Left ventricle myocardium inferior (tissue), 1 donor: ENCODE measurements at places on chromosomes 13 and 19. TPM values are rescaled to one million over a fixed set of nuclear protein-coding genes. Genes with fewer than 3 reads are reported as not detected.

Gene INAFM1
- total RNA-seq: 12.2 TPM

Gene ERICH4
- not detected for total RNA-seq

Gene ISOC2
- total RNA-seq: 52.6 TPM

Gene LIN7B
- 23.4 TPM for total RNA-seq

Gene BABAM1
- total RNA-seq: 72.7 TPM

Gene PSG3
- not detected for total RNA-seq

Gene ZNF563
- 4.5 TPM for total RNA-seq

Gene AMER2
- not detected for total RNA-seq

Gene CNN1
- 133 TPM for total RNA-seq

Gene TYROBP
- 26.2 TPM for total RNA-seq

Gene PSMD8
- 349 TPM for total RNA-seq

Gene NLRP7
- not detected for total RNA-seq

Gene TMEM238
- 0.69 TPM for total RNA-seq

Gene KCNC3
- 2.6 TPM for total RNA-seq

GRCh38 chr19:13729859-13730258 lies 34.5 kb upstream of the MRI1 start:
- no peak for DNase-seq

- no peak for DNase-seq
Observed at GRCh38 chr13:110774051-110774450, 60.6 kb downstream of the ING1 start.

GRCh38 chr19:10044390-10044789 lies 31.1 kb downstream of the RDH8 start:
- no peak for DNase-seq

GRCh38 chr13:33483471-33483870 lies 197.9 kb upstream of the STARD13 start:
- DNase-seq: no peak

DNA sequence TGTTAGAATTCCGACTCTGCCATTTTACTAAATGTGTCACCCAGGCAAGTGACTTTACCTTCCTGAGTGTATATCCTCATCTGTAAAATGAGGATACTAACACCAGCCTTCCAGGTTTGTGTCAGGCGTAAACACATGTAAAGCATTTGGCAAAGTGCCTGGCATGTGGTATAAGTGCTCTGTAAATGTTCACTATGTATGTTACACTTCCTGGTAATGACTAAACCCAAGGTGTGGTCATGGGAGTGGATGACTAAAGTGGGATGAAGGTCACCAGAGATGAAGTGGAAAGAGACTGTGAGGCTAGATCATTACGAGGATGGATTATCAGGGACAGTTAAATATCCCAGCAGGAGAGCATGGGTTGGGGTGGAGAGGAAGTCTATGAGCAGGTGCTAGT lies 25.6 kb downstream of the DEDD2 start:
- no peak for DNase-seq

DNA sequence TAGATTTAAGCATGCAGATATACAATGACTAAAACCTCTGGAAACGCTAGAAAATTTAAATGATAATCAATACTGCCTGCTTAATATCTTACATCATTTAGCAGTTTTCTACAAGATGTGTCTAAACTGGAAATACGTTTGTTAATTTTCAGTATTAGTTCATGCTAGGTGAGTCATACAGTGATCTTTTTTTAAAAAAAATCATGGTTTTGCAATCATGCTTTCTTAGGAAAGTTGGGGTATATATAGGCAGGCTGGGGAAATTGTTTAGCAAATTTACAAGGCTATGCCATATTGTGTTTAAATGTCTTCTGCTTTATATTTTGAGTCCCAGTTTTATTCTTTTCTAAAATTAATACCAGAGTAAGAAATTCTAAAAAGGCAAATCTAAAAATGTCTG lies 245.4 kb upstream of the SPRY2 start:
- no peak for DNase-seq

GRCh38 chr13:110353339-110353977 lies 46.4 kb downstream of the COL4A2 start:
- no peak for DNase-seq

DNA sequence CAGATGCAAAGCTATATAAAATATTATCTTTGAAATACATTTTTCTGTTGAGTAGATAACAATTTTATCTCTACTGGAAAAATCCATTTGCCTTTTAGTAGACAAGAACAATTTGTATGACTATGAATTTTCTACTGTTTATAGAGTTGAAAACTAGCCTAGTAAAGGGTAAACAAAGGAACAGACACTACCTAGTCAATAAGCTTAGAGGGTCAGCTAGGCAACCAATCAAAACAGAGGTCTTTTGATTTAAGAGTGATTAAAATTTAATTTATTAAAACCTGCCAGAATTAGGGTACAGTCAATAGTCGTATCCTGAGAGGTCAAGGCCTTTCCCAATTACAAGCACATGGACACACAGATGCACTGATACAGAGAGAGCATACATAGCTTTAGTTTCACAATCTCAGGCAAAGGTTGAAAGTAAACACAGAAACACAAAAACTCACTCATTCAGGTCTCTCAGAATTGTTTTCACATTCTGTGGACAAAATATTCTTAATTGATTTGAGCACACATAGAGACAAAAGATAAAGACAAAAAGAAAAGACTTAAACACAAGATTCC lies 24.5 kb upstream of the GPC6 start:
- DNase-seq: no peak

DNA sequence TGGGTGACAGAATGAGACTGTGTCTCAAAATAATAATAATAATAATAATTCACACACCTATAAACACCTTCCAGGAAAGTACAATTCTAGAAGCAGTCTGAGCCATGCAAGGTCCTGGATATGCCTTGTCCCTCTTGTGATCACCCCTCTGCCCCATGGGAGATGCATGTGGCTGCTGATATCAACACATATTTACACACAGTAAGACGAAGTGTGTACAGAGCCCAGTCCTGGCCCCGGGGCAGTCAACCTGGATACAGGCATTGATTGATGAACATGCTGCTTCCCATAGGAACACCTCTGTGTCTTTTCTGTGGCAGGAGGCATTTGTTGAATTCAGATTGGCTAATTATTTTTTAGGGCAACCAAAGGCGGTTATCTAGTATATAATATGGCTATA lies 3.2 kb downstream of the SULT2A1 start:
- no peak for DNase-seq

GRCh38 chr13:46380242-46380641 lies 6.8 kb downstream of the RUBCNL start:
- no peak for DNase-seq

DNA sequence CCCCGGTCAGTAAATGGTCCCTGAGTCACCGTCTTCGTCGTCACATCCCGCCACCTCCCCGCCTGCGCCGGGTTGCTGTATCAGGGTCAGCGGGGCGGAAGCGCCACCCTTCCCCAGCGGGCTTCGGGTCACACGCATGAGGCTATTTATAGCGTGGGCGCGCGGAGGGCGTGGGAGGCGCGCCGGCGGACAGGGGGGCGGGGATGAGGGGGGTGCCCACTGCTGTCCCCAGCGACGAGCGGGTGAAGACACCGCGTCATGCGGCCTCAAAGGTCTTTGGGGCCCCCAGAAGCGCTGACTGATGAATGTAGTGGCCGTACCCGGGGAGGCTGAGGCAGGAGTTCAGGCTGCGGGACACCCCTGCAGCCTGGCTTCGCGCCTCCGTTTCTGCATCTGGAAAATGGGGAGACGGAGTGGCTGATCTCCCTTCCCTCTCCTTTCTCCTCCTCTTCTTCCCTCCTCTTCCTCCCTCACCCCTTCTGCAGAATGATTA lies 7.9 kb downstream of the UNC13A start:
- peak; percentile 82 for DNase-seq

DNA sequence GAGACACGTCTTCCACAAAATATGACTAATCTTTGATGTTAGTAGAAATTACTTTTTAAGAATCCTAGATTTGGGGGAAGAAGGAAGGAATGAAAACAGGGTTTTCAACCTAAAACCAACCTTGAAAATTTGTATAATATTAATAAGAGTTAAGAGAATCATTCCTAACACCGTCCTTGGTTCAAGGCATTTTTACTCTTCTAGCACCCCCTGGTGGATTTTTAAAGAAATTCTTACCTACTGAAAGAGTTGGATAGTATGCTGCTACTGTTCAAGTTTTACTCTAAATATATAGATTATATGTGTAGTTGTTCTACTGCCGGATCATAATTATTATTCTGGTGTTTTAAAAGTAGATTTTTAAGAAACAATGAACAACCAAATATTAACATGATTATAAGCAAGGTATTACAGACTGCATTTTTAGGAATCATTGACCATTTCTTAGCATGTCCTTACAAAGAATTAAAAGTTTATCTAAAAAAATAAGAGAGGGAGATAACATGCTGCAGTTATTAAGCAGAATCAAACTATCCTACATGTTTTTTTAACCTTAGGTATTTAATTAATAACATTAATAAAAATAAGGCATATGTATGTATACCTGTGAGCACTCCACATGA lies 7.4 kb upstream of the SLITRK6 start:
- no peak for DNase-seq

GRCh38 chr13:72145383-72145782 lies 278.4 kb upstream of the DACH1 start:
- DNase-seq: no peak

DNA sequence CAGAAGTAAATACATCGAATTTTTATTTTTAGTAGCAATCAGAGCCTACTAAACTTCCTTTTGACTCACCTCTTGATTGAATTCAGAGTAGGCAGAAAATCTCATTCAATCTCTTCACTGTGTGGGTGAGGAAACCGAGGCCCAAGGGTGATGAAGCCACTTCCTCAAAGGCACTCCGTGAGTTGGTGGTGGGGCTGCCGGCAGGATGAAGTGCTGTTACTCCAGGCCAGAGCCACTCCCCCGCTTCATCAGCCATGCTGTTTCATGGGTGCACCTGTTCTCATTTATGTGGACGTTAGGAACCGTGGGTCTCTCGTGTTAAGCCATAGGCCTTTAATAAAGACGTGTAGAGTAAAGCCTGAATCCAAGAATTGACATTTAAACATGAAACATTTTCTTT lies 13.2 kb downstream of the ING1 start:
- no peak for DNase-seq

- no peak for DNase-seq
Observed at GRCh38 chr19:45467115-45467455, 711 bp upstream of the FOSB start.

GRCh38 chr19:34837262-34837661 lies 64.2 kb upstream of the ZNF599 start:
- peak; percentile 74 for DNase-seq

- DNase-seq: no peak
Observed at GRCh38 chr13:29454931-29455481, 140.5 kb downstream of the SLC7A1 start.

- peak; percentile 88 for DNase-seq
Observed at GRCh38 chr19:13849991-13850909, 26.7 kb upstream of the NANOS3 start.

GRCh38 chr13:98571955-98572662 lies 4.8 kb downstream of the STK24 start:
- DNase-seq: no peak

DNA sequence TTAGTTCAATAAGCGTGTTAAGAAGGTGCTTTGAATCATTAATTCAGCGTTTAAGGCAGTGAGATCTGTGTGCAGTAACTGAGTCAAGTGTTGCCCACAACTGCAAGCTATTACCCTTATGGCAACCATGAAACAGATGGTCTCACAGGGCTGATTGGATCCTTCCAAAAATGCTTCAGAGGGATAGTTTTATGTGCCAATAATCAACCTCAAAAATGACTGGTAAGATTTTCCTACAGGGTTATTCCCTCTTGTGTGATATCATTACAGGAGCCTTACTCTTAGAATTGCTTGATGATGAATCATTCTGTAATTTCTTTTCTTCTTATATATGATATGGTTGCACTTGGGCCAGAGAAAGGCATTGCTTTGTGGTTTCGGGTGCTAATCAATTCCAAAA lies 1299.2 kb upstream of the ATXN8OS start:
- DNase-seq: no peak

GRCh38 chr13:101465877-101466276 lies 13.4 kb downstream of the ITGBL1 start:
- no peak for DNase-seq

GRCh38 chr13:52405767-52406494 lies at the start of gene THSD1:
Gene THSD1 (minus strand): TSS chr13:52406172. CDS start chr13:52402600, 3,572 bp downstream.
- peak; percentile 84 for DNase-seq

DNA sequence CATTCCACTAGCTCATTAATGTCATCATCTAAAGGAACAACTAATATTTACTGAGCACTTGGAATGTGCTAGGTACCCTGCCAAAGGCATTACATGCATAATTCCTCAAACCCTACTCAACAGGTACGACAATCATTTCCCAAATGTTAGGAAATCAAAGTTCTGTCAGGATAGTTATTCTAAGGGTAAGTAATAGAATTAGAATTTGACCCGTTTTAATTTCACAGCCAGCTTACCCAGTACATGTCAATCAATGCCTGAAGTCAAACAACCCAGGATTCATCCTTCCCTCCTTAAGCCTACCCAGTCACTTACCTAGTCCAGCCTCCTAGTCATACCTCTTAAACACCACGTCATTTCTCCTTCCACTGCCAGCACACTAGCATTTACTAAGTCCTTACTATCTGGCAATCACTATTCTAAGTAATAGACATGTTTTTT lies 2.4 kb downstream of the LNX2 start:
- no peak for DNase-seq

DNA sequence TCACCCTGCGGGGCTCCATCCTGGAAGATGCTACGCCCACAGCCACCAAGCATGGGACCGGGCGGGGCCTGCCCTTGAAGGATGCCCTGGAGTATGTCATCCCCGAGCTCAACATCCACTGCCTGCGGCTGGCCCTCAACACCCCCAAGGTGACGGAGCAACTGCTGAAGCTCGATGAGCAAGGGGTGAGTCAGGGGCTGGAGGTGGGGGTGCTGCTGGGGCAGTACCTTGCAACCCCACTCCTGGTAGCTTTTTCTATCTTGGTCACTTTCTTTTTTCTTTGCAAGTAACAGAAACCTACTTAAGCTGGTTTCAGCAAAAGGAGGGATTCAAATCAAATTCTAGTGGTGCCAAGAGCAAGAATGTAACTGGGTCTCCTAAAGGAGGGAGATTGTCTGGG lies 124.1 kb downstream of the DPF1 start:
- no peak for DNase-seq

- DNase-seq: peak; percentile 62
Observed at GRCh38 chr13:114166381-114167131, 12.5 kb upstream of the CFAP97D2 start.

DNA sequence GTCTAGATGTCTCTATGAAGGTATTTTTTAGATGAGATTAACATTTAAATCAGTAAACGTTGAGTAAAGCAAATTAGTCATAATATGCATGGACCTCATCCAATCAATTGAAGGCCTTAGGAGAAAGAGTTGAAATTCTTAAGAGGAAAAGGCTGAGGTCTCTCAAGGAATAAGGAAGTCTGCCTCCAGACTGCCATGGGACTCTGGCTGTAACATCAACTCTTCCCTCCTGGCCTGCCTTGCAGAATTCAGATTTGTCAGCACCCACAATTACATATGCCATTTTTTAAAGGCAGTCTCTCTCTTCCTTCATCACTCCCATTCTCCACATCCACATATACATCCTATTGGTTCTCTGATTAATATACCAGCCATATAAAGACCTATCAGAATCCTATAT lies 28.8 kb upstream of the INTS6 start:
- no peak for DNase-seq

GRCh38 chr13:41788552-41788951 lies 172.4 kb downstream of the VWA8 start:
- DNase-seq: no peak
